ENCODE measurements at places on chromosomes 7 and 10. TPM values are rescaled to one million over a fixed set of nuclear protein-coding genes. Genes with fewer than 3 reads are reported as not detected.

Gene MINDY3
- total RNA-seq: 22.6 TPM

Gene CALU
- total RNA-seq: 42.1 TPM

Gene PKD2L1
- 0.25 TPM for total RNA-seq

Gene GPR146
- total RNA-seq: 9.2 TPM

Gene OR2A5
- total RNA-seq: not detected
